ENCODE measurements at places on chromosomes 16 and 17. TPM values are rescaled to one million over a fixed set of nuclear protein-coding genes. Genes with fewer than 3 reads are reported as not detected.

- DNase-seq: no peak
These were observed 33.7 kb downstream of the IQCK start for GRCh38 chr16:19751478-19752385.

DNA sequence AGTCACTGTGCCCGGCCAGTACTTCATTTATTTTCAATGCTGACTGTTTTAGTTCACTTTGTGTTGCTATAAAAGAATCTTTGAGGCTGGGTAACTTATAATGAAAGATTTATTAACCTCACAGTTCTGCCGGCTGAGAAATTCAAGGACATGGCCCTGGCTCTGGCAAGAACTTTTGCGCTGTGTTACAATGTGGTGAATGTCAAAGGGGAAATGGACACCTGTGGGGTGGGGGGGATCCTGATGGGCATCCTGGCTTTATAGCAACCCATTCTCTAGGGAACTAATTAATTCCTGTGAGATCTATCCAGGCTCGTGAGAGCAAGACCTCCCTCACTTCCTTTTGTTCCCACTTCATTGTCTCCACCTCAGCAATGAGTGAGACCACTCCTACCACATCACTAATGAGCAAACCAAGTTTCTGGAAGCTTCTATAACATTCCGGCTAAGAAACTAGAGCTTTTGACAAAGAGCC is 17.1 kb upstream of the CDH3 start:
- DNase-seq: no peak

DNA sequence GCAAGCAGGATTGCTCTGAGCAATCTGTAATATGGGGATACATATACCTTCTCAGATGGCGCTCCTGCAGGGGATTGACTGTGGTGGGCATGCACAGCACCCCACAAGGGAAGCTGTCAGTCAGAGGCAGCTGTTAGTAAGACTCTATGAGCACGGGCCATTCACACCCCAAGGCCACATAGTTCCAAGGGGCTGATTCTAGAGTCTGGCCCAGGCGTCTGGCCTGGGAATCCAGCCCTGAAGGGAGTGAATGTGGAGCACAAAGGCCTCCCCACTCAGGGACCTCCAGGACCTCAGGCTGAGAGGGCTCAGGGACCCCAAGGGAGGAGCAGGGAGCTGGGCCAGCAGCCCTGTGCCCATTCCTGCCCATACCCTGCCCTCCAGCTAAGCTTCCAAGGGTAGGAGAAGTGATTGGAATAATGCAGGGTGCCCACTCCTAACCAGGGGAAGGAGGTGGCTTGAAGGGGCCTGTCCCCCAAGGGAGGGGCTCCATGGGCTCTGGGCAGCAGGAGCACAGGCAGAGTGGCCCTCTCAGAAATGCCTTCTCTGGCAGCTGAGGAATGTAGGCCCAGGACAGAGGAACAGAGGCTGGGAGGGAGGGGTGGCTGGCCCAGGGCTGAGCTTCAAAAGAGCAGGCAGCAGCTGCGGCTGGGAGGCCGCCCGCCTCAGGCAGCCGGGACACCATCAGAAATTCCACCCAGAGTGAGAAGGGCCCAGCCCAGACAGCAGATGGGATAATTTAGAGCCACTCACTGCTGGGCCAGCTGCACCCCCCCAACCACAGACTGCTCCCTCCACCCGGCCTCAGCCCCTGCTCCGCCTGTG is 48.9 kb upstream of the MRPS23 start:
- no peak for DNase-seq

Gene MTHFSD
- total RNA-seq: 22.2 TPM

Gene AHSP
- total RNA-seq: not detected

Gene PROCA1
- 7.4 TPM for total RNA-seq

Gene SECTM1
- 18.5 TPM for total RNA-seq

Gene GLG1
- total RNA-seq: 130 TPM

Gene KRT12
- not detected for total RNA-seq

Gene MT1F
- total RNA-seq: 16.4 TPM
